Activated T-cell treated with anti-CD3 and anti-CD28 coated beads for 24 hours (primary cell): ENCODE measurements at places on chromosomes 2 and 18.

GRCh38 chr2:135581282-135581681 is 50.0 kb downstream of the R3HDM1 start:
- no peak for DNase-seq

DNA sequence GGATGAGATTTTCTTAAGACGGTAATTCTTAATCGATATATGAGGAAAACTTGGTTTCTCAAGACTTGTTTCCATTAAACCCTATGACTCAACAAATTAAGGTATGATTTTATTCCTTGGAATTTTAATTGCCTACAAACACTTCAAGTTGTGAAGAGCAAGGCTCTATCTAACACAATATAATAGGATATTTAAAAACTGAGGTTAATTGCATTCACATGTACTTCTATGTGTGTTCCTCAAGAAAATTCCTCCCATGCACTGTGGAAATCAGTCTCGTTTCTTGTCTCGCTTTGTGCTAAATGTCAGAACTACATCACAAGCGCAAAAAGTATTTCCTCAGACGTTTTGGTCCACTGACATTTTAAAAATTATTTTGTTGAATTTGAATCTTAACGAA is 109.6 kb upstream of the UNC80 start:
- no peak for DNase-seq

GRCh38 chr2:233487748-233488345 is 78.7 kb downstream of the USP40 start:
- DNase-seq: no peak

- no peak for DNase-seq
These were observed 52.8 kb downstream of the CLASP1 start for GRCh38 chr2:121596221-121597080.

- DNase-seq: no peak
These were observed 63.1 kb downstream of the MARCO start for GRCh38 chr2:119005051-119005450.

GRCh38 chr18:72692086-72692485 is 147.9 kb upstream of the CBLN2 start:
- DNase-seq: no peak

DNA sequence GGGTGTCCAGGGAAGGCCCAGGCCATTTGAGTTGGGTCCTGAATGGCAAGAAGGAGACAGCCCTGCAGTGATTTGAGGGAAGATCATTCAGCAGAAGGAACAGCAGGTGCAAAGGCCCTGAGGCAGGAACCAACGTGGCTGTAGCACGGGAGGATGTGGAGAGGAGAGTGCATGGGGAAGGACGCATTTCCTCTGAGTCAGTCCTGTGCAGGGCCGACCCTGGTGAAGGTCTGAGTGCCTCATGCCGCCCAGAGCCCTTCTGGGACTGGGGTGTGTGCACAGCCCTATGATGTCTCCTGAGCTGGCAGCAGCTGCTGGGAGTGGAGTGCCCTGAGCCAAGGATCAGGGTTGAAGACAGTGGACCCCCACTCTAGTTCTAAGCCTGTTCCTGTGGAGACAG is 17.9 kb upstream of the ARHGEF4 start:
- DNase-seq: no peak

DNA sequence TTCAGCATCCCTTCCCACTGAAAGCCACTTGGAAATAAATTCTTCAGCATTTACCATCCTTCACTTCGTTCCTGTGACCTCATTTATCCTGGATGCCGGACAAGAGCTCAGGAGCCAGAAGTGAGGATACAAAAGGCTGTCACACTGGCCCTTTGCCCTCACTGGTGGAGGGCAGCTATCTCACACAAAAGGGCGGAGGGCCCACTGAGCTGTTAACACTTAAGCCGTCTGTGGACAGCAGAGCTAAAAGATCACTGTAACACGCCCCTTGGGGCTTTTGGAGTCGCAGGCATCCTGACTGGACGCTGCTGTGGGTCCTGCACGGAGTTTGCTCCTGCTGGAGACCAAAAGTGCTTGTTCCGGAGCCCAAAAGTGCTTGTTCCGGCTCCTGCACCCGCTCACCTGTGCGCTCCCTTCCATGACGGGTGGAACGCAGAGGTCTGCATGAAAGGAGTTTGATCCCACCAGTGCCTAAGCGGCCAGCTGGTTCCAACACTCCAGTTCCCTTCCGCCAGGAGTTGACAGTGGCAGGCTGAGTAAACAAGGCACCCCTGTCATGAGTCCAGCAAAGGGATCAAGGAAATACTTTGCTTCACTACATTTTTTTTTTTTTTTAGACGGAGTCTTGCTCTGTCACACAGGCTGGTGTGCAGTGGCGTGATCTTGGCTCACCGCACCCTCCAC is 572.0 kb upstream of the LINC00305 start:
- DNase-seq: no peak

DNA sequence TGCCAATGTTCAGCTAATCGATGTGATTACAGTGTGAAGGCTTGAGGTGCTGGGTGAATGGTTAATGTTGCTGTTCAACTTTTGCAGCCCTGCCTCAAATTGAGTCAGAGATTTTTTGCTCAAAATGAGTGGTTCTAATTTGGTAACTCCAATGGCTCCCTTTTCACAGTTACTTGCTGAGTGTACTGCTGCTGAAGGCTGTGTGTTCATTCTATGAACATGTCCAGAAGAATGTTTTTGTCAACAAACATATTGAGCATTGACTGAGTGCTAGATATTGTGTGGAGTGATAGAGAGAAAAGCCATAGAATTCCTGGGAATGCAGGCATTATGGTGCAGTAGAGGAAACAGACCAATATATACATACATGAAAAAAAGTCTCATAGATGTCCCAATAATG is 39.0 kb upstream of the TCF4 start:
- DNase-seq: no peak

DNA sequence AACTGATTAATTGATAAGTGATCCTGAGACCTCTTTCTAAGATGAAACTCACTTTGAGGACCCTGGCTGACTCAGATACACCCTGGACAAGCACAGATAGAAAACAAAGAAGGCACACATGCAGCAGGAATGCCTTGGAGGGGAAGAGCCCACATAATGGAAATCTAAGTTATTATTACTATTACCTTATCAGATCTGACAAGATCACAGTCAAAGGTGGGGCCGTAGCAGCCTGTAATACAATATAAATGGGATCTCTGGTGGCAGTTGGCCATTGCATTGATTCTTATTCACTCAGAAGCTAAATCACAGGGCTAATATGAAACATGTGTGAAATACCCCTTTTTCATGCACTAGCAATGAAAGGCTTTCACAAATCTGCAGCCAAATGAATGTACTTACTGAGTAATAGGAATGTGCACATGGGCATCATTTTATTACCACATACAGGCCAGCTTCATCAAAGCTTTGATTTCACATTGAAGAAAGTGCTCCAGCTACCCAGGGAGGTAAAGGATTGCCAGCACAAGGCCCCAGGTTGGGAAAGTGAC is 84.0 kb downstream of the ZBTB7C start:
- DNase-seq: no peak

DNA sequence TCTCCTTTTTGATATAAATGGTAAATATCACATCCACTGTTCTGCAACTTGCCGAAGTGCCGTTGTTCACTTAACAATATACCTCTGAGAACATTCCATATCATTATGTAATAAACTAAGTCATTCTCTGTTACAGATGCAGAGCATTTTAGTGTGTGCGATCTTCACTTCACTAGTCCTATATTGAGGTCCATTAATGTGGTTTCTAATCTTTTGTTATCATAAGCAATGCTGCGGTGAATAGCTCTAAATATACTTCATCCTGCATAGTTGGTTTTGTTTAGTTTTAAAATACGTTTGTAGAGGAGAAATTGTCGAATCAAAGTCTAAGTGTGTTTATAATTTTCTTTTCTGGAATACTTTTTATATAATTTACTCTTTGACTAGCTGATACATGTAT is 280.3 kb upstream of the TRIB2 start:
- DNase-seq: no peak

- DNase-seq: no peak
These were observed 139.6 kb downstream of the SOCS6 start for GRCh38 chr18:70428439-70428838.

GRCh38 chr18:52937840-52938239 is 597.8 kb downstream of the DCC start:
- no peak for DNase-seq

DNA sequence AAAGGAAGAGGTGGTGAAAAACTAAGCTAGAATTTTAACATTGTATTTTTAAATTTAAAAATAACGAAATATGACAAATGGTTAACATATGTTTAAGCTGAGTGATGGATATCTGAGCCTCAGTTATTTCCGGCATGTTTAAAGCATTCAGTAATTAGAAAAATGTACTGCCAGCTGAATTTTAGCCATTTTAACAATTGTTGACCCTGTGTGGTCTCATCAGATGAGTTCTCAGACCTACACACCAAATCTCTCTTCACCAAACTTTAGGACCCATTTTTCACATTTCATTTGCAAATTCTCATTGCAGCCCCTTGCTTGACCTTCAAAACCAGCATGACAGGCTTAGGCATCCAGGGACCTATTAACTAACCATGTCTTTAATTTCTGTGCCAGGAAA is 91.5 kb upstream of the RGPD4 start:
- no peak for DNase-seq

GRCh38 chr2:177783835-177784744 is 288.5 kb downstream of the PDE11A start:
- no peak for DNase-seq

GRCh38 chr2:101096619-101097142 is 54.5 kb downstream of the TBC1D8 start:
- no peak for DNase-seq

GRCh38 chr2:12502759-12503158 is 214.0 kb upstream of the TRIB2 start:
- DNase-seq: peak; percentile 35

DNA sequence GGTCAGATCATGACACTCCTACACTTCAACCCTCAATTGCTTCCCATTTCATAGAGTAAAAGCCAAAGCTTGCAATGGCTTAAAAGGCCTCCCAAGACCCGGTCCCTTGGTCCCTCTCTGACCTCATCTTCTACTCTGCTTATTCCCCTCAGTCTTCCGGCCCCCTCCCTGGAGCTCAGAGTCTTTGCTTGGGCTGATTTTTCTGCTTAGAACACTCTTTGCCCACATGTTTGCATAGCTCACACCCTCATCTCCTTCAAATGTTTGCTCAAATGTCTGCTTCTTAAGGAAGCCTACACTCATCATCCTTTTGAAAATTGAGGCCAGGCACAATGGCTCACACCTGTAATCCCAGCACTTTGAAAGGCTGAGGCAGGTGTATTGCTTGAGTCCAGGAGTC is 65.6 kb upstream of the CAPN13 start:
- no peak for DNase-seq

DNA sequence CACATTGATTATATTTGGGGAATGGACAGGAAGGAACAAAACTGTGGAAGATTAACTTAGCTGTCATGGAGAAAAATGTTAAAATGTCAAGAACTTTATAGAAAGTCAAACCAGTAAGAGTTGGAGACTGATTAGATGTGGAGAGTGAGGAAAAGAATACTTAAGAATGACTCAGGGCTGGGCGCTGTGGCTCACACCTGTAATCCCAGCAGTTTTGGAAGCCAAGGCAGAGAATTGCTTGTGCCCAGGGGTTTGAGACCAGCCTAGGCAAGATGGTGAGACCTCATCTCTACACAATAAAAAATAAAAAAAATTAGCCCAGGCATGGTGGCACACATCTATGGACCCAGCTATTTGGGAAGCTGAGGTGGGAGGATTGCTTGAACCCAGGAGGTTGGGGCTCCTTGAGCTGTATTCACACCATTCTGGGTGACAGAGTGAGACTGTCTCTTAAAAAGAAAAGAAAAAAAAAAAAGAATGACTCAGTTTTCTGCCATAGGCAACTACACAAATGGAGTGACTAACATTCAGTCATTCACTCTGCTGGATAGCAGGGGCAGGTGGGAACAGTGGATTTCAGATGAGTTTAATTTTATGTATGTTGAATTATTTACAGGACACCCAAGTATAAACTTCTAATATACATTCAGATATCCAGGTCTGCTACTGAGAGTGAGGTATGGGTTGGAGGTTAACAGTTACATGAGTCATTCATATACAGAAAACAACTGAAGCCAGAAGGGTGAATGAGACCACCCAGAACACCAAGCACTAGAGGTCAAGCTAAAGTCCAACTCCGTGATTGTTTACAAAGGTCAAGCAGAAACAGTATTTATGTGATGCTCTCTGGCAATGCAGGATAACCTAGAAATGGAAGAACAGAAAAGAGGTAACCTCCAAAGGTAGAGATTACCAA is 33.9 kb downstream of the ORC2 start:
- no peak for DNase-seq

DNA sequence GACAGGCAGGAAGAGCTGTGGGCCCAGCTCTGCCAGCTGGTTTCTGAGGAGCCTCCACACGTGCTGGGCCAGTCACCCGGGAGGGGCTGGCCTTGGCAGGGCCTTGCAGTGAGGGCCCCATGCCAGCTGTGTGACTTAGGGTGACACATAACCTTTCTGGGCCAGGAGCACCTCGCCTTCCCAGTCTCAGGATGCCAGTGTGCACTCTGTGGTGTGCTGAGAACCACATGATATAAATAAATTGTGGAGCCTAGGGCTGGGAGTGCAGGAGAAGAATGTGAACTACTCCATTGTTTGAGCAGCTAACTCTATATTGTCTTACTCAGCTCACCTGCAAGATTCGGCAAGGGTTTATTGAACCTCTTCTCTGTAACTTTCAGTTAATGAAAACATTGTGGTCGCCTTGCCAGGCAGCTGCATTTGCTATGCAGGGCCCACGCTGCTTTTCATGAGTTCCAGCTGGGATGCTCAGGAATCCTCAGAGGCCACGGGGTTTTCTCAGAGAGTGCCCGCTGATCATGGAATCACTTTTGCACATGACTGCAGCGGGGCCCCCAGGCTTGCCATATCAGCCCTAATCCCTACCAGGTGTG is 222.3 kb downstream of the SH3RF3 start:
- no peak for DNase-seq

- no peak for DNase-seq
These were observed 170.4 kb downstream of the NCK2 start for GRCh38 chr2:105915005-105915558.

DNA sequence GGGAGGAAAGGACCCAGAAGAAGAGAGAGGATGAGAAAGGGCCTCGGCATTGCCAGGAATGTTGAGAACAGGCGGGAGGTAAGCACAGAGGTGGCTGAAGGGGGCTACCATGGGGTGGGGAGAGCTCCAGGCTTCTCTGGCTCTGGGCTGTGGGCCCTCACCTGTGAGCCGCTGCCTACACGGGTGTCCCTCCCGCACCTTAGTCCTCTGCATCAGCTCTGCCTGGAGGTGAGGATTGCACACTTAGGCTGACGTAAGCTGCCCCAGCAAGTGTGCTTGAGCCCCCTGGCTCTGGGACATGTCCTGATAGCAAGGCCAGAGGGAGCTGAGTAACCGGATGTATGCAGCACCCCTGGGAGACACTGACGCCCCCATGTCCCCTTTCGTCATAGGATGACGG is 33.9 kb downstream of the TMEM18 start:
- no peak for DNase-seq
